ENCODE measurements at places on chromosomes 12 and 14.

GRCh38 chr14:71267007-71267513 is 359.8 kb downstream of the PCNX1 start:
- no peak for DNase-seq

GRCh38 chr12:100741084-100741711 is 53.4 kb upstream of the ANO4 start:
- no peak for DNase-seq

DNA sequence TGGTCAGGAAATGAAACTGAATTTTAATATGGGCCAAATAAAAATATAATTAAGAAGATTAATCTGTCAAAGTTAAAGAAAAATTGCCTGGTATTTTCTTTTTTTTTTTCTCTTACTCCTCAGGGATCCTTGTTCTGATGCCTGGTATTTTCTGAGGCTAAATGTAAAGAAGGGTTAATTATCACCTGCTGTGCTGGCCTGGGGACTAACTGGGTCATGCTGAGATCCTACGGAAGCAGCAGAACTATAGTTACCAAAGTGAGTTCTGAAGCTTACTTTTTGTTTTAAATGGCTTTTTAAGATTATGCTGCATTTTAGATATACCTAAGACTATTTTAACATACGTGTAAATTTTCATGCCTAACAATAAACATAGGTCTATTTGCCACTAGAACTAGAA is 23.3 kb downstream of the ZC2HC1C start:
- no peak for DNase-seq

DNA sequence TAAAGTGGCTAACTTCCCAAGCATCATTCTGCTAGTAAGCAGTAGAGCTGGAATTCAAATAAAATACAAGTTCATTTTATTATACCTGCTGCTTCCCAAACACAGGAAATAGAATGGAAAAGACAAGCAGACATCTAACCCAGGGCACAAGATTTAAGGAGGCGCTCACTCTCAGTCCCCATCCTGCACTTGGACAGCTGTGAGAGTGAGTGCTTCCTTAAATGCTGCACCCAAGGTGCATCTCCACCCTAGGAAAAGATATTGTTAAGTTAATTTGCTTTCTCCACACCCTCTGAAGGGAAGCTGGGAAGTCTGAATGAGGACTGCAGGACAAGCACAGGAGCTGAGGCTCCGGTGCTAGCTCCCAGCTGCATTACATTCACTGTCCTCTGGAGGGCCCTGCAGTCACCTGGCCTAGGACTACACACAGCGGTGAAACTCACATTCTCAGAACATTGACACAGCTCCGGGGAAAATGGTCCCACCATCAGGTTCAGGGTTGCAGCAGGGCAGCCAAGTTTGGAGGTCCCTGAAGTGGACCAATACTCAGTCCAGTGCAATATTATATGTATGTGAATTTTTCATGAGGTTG is 14.2 kb downstream of the HEBP1 start:
- DNase-seq = no peak

- DNase-seq = no peak
Observed at GRCh38 chr12:52010152-52010622, 3.4 kb downstream of the TAMALIN start.

- DNase-seq = no peak
Observed at GRCh38 chr14:38850664-38851063, 252.4 kb downstream of the SEC23A start.

- DNase-seq = no peak
Observed at GRCh38 chr12:8662593-8662992, at the start of gene MFAP5. MFAP5 (minus strand) TSS chr12:8662826; CDS start chr12:8662104, 722 bp downstream.

GRCh38 chr14:68284333-68284732 is 464.8 kb downstream of the RAD51B start:
- no peak for DNase-seq

DNA sequence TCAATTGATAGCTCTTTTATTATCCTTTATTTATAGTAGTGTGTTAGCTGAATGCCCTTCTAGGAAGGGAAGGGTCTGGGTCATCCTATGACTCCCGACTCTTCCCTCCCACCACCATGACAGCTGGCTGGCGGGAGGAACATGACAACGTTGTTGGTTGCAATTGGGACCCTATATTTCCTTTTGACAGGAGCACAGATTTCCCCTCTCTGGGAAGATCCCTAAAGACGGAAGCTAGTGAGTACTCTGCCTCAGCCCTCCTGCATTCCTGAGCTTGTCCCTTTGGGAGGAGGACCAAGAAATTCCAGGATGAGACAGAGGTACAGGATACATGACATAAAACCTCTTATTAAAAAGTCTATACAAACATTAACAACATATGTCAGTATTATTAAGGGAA is 485.4 kb downstream of the NAV3 start:
- no peak for DNase-seq

GRCh38 chr12:9052610-9053009 is 63.1 kb downstream of the A2M start:
- DNase-seq = no peak

DNA sequence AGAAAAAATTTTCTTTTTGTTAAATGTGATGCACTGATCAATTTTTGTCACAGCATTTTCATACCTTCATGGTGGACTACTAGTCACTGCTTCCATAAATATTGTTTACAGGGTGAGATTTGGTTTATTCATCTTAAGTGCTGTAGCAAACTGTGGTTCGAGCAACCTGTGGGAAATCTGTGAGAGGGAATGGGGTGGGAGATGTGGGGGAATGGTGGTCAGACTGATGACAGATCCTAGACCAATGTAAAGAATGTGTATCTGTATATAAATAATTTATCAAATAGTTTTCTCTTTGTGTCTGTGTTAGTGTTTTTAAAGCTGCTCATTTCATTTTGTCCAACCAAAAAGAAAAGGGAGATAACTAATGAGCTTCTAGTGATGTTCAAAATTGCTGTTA is 26.7 kb downstream of the CSRP2 start:
- no peak for DNase-seq

DNA sequence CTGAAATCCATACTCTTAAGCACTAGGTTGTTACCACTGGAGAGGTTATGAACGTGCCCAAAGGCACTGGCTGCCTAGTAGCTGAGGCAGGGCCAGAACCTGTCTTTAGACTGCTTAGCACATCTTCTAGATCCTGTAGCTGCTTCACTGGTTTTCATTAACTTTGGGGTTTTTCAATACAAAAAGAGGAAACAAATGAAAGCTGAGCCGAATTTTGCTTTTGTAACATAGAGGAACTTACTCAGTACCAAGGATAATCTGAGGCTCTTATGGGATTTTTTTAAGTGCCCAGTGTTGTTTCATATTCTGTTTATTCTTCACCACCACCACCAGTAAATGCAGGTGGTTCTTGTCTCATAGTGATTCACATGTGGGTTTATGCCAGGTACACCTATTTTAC is 396.1 kb downstream of the RAD51B start:
- no peak for DNase-seq

- DNase-seq = no peak
Observed at GRCh38 chr14:52356025-52356424, 41.9 kb downstream of the PTGER2 start.

DNA sequence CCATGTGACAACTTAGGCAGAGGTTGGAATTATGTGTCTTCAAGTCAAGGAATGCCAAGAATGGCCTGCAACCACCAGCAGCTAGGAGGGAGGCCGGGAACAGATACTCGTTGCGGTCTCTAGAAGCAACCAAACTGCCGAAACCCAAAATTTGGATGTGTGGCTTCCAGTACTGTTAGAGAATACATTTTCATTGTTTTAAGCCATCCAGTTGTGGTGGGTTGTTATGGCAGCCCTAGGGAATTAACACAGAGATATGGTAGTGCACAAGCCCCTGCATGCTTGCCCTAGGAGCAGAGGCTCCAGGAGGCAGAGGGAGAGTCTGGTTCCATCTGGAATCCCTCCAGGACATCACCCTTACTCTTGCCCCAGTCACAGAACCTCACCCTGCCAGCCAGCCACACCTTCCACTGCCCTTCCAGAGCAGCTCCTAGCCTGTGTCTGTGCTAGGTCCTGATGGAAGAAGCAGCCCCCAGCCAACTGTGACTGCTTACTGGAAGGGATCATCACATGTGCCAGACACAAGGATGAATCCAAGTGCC is 19.5 kb downstream of the PITPNM2 start:
- DNase-seq = no peak

DNA sequence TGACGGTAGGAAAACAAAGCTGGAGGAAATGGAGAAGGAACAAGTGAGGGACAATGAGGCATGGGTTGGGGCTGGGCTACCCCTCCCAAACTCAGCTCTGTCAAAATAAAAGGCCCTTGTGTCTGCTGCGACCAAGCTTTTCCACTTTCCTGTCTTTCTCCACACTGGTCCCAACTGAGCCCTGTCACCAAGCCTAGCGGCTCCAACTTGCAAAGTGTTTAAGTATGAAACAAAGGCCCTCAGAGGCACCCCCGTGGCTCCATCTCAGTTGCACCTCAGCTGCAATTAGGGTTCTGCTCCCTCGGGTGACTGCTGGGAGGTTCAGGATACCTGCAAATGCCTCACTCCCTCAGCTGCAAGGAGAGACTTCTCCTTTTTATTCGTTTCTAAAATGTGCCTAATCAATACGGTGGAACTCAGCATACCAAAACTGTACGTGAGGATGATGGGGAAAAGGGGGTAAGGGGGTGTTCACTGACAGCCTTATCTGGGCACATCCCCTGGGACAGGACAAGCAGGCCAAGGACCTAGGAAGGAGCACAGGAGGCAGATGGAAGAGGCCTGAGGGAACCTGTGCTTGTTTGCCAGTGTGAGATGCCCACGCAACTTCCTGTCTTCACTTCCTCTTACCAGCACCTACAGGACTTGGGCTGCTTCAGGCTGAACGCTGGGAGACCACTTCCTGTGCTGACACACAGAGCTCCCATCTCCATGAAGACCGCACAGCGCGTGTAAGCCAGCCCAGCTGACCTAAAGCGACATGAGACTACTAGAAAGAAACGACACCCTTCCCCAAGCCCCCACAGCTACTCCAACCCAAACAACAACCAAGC is 8.9 kb downstream of the VAMP1 start:
- peak; percentile 58 for DNase-seq

DNA sequence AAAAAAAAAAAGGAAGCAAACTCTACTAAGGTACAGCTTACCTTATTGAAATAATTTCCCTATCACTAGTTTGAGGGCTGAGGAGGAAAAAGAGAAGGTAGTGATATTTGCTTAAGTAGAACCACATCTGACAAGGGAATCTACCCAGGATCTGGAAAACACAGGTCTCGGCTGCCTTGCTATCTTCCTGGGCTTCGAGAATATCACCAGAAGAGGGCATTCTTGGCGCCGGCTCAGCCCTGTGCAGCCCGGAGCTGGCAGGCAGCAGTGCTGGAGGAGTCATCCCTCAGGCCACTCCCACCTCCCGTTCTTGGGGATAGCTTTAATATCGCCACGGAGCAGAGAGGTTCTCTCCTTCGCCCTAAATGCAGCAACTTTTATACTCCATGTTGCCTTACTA is 1181.2 kb downstream of the VRK1 start:
- DNase-seq = peak; percentile 61

DNA sequence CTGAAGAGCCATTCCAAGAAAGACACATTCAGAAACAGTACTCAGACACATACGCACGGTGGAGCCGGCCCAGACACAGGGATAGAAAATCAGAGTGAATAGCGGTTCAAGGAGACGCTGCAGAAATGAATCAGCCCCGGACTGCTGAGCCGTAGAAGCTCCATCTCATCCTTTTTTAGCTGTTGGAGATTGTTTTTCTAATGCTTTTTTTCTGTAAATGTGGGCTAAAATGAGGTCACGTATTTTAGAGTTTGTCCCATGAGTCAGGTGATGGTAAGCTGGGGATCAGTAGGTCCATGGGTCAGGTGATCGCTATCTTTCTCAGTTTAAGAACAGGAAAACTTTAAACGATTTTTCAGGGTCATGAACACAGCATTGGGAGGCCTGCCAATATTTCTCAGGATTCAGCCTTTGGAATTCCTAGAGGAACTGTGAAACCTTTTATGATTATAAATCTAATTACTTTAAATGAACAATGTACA is 202.4 kb downstream of the ITPR2 start:
- no peak for DNase-seq

GRCh38 chr12:32197421-32197820 is 90.8 kb downstream of the BICD1 start:
- DNase-seq = no peak

GRCh38 chr12:131682510-131682895 is 28.4 kb upstream of the SFSWAP start:
- no peak for DNase-seq

DNA sequence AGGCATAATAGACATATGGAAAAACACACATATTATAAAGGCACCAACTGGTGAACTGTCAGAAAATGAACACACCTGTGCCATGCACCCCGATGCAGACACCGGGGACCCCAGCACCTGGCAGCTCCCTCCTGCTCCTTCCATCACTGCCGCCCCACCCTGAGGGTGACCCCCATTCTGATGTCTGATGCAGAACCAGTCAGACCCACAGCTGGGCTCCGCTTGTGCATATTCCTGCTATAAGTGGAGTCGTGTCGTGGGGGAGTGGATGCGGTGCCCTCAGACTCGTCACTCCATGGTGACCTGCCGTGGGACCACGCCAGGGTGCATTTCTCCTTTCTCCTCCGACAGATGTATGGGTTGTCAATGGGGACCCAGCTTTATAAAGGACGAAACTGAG is 45.7 kb upstream of the MEG3 start:
- no peak for DNase-seq

GRCh38 chr12:11801643-11802042 is 152.2 kb downstream of the ETV6 start:
- DNase-seq = no peak

GRCh38 chr12:128612150-128612850 is 211.5 kb downstream of the SLC15A4 start:
- no peak for DNase-seq

DNA sequence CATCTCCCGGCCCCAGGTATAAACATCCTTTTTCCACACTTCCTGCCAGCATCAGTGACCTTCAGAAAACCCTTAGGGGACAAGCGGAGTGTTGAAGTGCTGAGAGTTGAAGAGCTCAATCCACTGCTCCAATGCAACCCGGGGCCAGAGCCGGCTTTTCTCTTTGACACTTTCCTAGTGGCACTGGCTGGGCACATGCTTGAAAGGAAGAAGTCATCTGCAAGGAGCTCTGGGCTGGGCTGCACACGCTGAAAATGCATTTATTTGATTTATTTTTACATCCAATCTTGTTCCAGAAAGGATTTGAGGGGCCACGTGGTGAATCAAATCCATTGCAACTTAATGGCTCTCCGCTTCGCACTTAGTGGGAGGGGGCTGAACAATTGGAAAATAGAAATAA is 229.0 kb upstream of the DIO3 start:
- no peak for DNase-seq

DNA sequence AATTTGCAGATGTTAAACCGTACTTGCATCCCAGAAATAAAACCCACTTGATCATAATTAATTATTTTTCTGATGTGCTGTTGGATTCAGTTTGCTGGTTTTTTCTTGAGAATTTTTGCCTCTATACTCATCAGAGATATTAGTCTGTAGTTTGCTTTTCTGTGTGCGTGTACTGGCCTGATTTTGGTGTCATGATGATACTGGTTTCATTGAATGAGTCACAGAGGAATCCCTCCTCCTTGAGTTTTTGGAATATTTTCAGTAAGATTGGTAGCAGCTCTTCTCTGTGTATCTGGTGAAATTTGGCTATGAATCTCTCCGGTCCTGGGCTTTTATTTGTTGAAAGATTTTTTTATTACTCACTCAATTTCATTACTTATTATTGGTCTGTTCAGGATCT is 100.4 kb upstream of the PMCH start:
- DNase-seq = no peak

GRCh38 chr12:121748571-121749265 is 36.2 kb downstream of the TMEM120B start:
- DNase-seq = no peak
